Stimulated activated CD4-positive, alpha-beta T cell treated with anti-CD3 and anti-CD28 coated beads, Interleukin-2, amount 100 ng/mL, for 24 hours (primary cell): ENCODE measurements at places on chromosomes 4 and X.

DNA sequence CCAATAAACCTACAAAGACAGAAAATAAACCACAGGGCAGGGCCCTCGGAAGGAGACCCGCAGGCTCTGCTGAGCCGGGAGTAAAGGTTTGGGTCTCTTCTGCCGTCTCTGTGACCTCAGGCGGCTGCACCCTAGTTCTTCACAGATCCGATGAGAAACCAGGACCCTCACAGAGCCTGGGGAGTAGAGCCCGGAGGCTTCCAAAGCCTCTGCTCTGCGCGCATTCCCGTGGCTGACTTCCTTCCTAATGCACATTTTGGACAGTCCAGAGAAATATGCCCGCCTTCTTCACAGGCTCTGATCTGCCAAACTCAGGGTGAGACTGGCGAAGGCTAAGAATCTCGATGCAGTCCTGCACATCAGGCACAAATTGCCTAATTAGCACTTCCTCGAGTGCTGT lies 245.5 kb downstream of the EVC2 start:
- no peak for DNase-seq

DNA sequence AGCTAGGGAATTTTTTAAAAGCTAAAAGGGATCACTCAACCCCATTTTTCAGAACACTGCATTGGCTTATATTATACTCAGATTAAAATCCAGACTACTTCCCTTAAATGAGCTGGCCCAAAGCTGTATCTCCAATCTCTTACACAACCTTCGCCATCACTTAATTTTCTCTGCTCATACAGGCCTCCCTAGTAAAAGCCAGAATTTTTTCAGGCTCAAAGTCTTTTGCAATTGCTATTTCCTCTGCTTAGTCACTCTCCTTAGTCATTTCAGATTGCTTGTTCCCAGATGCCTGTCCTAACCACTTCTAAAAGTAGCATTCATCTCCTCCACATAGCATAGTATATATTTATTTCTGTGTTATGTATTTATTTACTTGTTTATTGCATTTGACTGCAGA lies 1587.9 kb upstream of the ADGRL3 start:
- DNase-seq = no peak

DNA sequence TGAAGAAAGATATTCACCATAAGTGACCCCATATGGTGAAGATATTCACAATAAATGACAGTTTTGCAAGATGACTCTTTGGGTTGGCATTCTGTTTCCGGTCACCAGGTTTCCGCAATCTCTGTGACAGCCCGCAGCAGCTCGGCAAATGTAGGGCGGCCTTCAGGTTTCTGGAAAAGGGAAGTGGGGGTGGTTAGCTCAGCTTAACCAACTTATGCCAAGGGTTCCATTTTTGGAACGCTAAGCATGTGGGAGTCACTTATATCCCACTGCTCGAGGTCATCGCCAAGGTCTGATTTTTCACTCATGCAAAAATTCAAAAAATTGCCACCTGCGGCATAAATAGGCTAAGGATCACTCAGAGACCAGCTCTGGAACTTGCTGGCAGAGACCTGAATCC lies 51.0 kb downstream of the NIPAL1 start:
- no peak for DNase-seq

GRCh38 chr4:172232966-172233365 lies 419.8 kb downstream of the GALNTL6 start:
- DNase-seq = no peak

DNA sequence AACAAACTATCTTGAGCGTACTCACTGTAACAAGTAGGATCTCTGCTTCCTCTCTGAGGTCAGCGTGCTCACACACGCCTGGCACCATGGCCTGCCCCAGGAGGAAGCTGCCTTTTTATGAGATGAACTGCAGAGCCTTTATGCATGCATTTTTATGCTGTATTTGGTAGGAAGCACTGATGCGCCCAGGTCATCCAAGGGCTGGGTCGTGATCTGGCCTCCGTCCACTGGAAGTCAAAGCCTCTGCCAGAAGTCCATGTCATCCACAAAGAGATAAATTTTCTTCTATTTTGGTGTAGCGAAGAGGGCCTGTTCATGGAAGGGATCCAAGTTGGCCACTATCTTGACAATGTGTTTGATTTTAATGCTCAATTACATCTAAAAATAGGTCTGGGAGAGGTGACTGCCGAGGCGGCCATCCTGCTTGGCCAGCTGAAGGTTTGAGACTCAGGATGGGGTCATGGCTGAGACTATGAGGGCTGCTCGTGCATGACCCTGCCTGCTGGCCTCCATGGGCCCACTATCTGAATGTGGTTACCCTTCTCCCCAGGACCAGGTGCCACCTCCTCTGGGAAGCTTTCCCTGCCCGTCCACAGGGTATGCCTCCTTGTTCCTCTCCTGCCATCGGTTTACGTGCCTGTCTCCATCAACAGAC lies 50.3 kb downstream of the HTRA3 start:
- no peak for DNase-seq

DNA sequence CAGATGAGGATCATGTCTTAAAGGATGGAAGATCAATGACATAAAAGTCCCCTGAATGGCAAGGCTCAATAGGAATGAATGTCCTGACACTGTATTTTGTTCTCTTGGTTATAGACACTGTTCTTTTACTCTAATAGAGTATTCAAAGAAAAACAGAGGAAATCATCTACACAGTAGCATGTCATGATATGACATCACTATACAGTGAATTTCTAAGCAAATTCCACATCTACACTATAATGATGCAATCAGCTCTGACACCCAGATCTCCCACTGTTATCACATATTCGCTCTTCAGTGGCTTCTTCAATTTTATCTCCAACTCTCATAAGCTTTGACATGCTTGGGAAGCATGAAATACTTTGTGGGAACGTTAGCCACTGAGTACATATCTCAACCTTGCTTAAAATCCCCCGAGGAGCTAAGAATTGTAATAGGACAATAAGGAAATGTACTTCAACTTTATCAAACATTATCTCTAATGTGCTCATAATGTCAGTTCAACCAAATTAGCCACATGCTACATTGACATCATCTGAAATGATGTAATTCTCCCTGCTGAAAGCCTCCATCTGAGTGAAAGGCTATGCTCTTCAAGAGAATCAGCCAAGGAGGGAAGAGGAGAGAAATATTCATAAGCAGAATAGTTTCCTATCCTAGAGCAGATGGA lies 139.6 kb upstream of the PTCHD1 start:
- DNase-seq = no peak

- DNase-seq = no peak
These were observed 69.6 kb downstream of the AGTR2 start for GRCh38 chrX:116239944-116240840.

DNA sequence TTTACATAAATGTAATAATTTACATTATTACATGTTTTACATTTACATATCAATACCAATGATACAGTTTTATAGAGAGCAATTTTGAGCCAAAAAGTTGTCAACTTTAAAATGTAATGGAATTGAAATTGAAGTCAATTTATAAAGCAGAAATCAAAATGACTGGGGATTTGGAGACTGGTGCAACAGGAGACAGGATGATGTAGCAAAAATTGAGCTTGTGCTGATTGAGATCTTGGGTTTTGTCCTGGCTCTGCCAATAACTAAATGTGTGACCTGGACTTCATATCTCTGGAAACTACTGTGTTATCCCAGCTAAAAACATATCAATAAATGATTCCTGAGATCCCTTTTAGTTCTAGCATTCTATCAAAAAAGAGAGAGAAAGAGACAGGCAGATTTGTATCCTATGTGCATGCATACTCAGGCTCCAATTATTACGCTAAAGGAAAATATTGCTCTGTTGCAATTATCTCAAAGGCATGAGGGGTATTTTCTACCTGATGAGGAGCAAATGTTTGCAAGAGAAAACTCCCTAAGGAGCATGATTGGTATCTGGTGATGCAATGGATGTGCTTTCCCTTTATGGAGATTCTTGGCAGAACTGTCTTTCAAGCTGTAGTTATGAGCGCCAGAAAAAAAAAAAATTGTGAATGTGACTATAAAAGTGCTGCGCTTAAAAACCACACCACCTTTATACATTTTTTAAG lies 14.7 kb downstream of the EXOC1L start:
- DNase-seq = no peak

GRCh38 chr4:32117693-32118092 lies 1397.5 kb downstream of the PCDH7 start:
- no peak for DNase-seq

DNA sequence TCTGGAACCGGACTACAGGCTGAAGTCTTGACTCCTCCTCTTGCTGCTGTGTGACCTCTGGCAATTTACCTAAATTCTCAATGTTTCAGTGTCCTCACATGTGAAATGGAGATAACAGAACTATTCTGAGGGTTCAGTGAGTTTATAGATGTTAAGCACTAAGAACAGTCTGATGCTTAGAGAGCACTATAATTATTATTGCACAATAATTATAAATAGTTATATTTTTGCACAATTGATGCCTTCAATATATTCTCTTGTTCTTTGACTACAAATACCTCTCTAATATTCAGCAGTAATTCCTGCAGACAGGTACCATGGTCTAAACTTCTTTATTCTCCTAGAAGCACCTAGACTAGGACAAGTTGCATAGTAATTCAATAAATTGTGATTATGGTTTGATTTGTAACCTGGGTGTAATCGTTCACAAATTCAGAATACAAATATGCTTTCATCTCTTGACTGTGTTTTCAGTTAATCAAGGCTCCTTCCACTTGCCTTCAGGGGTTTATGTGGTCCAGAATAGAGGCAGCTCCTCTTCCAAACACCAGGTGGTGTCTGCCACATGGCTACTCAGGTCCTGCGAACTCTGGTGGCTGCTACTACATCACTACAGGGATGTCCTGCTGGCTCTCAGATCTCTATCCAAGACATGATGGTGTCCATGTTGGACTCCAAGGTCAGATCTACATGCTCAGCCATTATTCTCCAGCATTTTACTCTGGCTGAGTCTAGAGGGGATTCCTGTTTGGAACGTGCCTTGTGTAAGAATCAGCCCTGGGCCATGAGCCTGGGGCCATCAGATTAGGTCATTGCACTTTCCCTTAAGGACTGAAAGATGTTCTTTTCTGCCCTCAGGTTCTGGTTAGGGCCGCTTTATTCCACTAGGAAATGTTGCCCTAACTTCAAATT lies 103.4 kb downstream of the QRFPR start:
- DNase-seq = no peak
